Bladder microvascular endothelial cell (primary cell): ENCODE measurements at places on chromosomes 3 and 15. TPM values are rescaled to one million over a fixed set of nuclear protein-coding genes. Genes with fewer than 3 reads are reported as not detected.

Gene TUSC7
- not detected in 2 replicates for total RNA-seq

Gene SEMA3B
- total RNA-seq = 0.49 and 1.1 TPM in 2 replicates

Gene CCRL2
- 2.5 and 6.3 TPM in 2 replicates for total RNA-seq

Gene HESX1
- total RNA-seq = 0.16 TPM in 1 of 2 replicates, not detected in the other

Gene EPHB3
- total RNA-seq = under 0.01 TPM in 2 replicates

Gene HCN4
- total RNA-seq = under 0.01 TPM in 1 of 2 replicates, not detected in the other

Gene PLA2G4B
- total RNA-seq = 0.16 and 1.7 TPM in 2 replicates

Gene RARRES1
- 2.1 and 2.3 TPM in 2 replicates for total RNA-seq

Gene MTHFS
- total RNA-seq = 9.2 and 13.7 TPM in 2 replicates

Gene TEX55
- not detected in 2 replicates for total RNA-seq

Gene LRRK1
- 8.7 and 17.6 TPM in 2 replicates for total RNA-seq

Gene LMAN1L
- total RNA-seq = 0.13 TPM in 1 of 2 replicates, not detected in the other

Gene SAXO2
- 0.06 and 0.65 TPM in 2 replicates for total RNA-seq

Gene TGM5
- total RNA-seq = not detected in 2 replicates

Gene GOLIM4
- 24.6 and 40.8 TPM in 2 replicates for total RNA-seq

Gene SLC51B
- total RNA-seq = not detected in 2 replicates

Gene FHIT
- total RNA-seq = 0.16 and 1.6 TPM in 2 replicates

Gene MAN2A2
- total RNA-seq = 14.7 and 50.2 TPM in 2 replicates

Gene SCAANT1
- not detected in 2 replicates for total RNA-seq
